ENCODE measurements at places on chromosomes 5 and 9.

GRCh38 chr5:139752506-139753473 is 42.8 kb upstream of the PSD2 start:
- peak; percentile 68 for DNase-seq

- DNase-seq: no peak
These were observed 29.1 kb upstream of the BRINP1 start for GRCh38 chr9:119398350-119398749.

DNA sequence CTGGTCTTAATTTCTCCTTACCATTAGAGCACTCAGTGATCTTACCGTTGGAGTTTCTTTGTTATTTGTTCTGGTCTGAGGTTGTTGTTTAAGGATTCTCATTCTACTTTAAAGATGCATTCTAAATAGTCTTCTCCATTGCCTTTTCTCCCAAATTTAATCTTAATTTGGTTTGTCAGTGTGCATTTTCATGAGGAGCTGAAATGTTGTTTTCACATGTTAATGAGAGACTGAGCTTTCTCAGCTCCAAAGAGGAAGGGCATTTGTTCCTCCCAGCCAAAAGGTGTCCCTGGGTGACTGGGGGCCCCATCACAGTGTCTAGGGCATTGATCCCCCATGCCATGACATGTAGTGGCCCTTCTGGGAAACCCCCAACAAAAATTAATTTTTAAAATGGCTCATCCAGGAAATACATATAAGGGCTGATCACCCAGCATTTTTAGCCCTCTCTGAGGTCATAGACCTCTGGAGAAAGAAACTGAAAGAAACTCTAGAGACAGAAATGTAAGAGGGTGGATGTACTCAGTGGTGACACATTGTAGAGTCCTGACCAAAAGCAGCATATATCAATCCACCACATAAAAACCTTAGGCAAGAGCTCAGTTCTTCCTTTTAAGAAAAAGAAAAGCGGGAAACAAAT is 240.4 kb upstream of the RAI14 start:
- DNase-seq: no peak

DNA sequence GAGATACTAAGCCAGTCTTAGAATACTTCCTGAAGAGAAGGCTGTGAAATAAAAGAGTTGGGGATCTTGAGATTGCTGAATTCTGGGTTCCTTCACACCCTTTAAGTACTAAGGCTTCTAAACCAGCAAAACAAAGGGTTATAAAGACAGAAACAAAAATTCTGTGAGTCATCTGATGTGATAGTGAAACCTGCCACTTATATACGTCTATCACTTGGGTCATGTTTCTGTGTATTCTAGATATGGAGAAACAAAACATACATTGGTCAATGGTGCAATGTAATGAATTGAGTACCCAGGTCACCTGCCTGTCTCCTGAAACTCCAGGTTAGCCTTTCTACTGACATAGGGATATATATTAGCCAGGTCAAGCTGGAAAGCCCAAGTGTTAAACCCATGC is 319.3 kb upstream of the GRAMD2B start:
- no peak for DNase-seq

GRCh38 chr9:15280647-15281046 is 26.4 kb downstream of the TTC39B start:
- DNase-seq: no peak

DNA sequence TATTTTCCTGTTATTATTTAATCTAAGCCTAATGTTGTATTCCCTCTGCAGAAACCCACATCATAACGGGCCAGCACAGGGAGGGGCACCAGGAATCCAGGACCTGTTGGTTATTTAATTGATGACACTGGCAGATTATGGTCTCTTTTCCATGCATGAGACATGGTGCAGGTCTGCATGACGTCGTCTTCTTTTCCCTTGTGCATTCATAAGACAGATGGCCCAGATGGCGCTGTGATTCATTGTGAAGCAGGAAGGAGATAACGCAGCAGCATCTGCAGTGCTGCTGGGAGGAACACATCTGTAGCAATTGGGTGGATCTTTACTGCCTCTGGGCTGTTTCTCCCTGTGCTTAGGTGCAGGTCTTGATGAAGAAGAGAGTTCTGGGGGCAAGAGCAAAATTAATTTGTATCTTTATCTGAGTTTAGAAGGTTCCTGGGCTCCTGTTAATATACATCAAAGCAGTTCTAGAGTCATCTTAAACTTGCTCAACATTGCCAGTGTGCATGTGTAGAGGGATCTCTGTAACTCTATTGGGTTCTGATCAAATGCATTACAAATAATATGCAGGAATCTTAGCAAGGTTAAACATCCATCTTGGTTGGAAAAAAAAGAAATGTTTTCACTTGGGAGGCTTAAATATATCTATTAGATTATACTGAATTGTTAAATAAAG is 176.1 kb downstream of the PCSK1 start:
- DNase-seq: peak; percentile 71

- no peak for DNase-seq
These were observed 113.1 kb upstream of the PCSK1 start for GRCh38 chr5:96546120-96546519.

- DNase-seq: peak; percentile 6
These were observed 500.6 kb downstream of the EBF1 start for GRCh38 chr5:158599157-158599556.

GRCh38 chr5:137613554-137614265 is 114.6 kb upstream of the SPOCK1 start:
- DNase-seq: no peak

- DNase-seq: peak; percentile 83
These were observed 123.7 kb downstream of the EBF1 start for GRCh38 chr5:158976035-158976434.

- DNase-seq: no peak
These were observed 795 bp downstream of the DAB2IP start for GRCh38 chr9:121652021-121652837.

DNA sequence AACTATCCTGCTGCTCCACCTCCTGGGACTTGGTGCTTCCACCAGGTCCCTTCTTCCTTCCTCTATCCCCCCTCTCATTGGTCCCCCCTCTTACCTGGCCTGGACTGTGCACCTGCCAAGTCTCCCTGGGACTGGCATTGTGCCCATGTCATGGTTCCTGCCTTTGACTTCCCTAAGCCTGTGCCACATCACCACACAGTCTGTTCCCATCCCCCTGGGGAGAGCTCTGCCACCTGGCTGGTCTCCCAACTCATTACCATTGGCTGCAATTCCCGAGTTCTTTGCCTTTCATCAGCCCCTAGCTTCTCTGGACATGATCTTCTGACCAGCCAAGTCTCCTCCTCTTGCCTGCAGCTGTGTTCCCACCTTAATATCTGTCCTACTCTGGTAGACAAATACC is 180.3 kb downstream of the SREK1 start:
- no peak for DNase-seq

GRCh38 chr9:114507726-114508125 is 2.5 kb upstream of the WHRN start:
- peak; percentile 38 for DNase-seq

- no peak for DNase-seq
These were observed 97.8 kb upstream of the C5orf63 start for GRCh38 chr5:127170918-127171600.

DNA sequence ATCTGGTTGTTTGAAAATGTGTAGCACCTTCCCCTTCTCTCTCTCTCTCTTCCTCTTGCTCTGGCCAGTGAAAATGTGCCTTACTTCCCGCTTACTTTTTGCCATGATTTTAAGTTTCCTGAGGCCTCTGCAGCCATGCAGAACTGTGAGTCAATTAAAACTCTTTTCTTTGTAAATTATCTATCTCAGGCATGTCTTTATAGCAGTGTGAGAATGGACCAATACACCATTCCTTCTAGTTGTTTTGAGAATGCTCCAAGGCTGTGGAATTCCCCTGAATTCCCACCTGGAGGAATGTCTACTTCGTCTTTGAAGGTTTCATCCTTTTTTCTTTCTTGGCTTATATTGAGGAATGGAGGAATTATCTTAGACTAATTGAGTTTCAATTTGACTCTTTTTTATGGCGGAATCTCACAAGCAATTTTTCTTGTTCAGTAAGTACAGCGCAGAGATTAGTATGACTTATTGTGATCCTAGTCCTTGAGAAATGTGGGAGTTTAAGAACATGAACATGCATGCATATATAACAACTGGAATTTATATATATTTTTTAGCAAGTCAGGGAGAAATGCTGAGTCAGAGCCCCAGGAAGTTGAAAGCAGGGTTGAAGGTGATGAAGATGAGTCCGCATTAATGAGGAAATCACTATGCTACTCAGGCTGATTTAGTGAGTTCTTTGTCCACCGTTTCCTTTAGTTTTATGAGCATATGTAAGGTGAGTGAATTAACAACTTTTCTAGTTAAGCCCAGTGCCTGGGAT is 488.1 kb upstream of the ADAMTS16 start:
- peak; percentile 32 for DNase-seq

- DNase-seq: no peak
These were observed 104.6 kb upstream of the SMIM23 start for GRCh38 chr5:171681061-171681460.

Measured in HT1080 (cell line).